ENCODE measurements at places on chromosomes 2 and 18. TPM values are rescaled to one million over a fixed set of nuclear protein-coding genes. Genes with fewer than 3 reads are reported as not detected.

Gene PSMA8
- polyA plus RNA-seq = 0.04 TPM

Gene NEUROD1
- not detected for polyA plus RNA-seq

Gene PRSS56
- polyA plus RNA-seq = not detected

Gene ST8SIA5
- 0.02 TPM for polyA plus RNA-seq

Gene FSIP2
- 0.06 TPM for polyA plus RNA-seq
